ENCODE measurements at places on chromosomes 1 and 21.

DNA sequence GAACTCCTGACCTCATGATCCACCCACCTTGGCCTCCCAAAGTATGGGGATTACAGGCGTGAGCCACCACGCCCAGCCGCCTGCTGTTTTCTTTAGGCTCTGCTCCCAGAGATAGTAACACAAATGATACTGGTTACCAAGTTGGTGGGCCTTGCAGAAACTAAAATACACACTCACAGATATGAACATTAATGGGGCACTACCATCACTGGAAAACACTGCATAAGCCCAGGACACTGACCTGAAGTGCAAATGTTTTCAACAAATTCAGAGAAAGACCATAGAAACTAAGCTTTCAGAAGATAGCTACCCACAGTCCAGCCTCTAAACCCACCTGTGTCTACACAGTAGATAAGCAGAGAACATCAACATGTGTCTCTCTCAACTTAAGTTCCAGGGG lies 180.5 kb downstream of the FCRL5 start:
- DNase-seq, result no peak

DNA sequence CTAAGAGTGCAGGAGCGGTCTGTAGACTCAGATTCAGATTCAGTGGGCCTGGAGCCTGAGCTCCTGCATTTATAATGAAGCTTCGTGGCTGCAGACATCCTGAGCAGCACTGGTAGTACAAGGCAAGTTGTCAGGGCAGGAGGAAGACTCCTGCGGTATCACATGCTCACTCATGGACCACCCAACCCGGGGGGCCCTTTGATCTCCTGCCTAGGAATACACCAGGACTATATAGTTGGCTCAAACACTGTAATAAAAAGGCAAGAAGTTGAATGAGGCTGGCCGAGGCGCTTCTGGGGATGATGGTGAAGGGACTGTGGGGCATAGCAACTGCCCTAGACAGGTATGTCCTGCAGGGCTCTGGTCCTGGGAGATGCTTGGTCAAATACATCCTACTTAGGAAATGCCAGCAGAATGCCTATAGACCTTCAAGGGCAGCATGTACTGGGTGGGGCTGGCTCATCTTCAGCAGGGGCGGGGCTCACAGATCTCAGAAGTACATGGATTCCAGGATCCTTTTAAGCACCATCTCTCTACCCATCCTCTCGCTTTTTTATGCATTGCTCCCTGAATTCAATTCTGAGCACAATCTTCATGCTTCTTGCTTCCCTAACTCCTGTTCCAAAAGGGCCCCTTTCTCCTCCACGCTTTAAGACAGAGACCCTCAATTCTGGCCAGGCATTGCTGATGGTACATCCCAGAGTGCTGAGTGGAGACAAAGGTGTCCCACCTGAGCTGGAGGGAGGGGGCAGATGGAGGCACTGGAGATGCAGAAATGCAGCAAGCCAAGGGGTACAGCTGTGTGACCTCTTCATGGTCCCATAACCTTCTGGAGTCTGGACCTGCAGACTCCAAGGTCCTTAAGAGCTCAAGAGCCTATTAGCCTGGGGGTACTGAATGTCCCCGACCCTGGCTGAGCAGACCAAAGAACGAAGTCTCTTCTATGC lies 2.1 kb upstream of the RAP1GAP start:
- no peak for DNase-seq

- no peak for DNase-seq
These were observed 31.9 kb downstream of the PRDM2 start for GRCh38 chr1:13731897-13732296.

GRCh38 chr1:239311331-239311730 lies 75.0 kb upstream of the CHRM3 start:
- DNase-seq, result no peak

GRCh38 chr21:44939532-44940115 lies at the start of gene SLX9:
TSS of gene SLX9 (plus strand) at chr21:44940029. CDS start at chr21:44940058, 29 bp downstream.
- peak; percentile 59 for DNase-seq

DNA sequence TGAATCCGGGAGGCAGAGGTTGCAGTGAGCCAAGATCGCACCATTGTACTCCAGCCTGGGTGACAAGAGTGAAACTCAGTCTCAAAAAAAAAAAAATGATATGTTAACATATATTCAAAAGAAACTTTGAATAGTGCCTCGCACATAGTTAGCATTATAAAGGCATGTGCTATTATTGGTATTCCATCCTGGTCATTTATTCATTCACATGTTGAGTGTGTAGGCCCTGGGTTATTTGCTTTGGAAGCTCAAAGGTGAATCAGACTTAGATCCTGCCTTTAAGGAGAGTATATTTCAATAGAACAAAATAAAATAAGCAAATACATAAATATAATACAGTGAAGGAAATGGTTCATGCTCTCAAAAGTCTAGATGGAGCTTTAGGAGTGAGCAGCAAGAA lies 13.4 kb downstream of the SLC22A15 start:
- no peak for DNase-seq

DNA sequence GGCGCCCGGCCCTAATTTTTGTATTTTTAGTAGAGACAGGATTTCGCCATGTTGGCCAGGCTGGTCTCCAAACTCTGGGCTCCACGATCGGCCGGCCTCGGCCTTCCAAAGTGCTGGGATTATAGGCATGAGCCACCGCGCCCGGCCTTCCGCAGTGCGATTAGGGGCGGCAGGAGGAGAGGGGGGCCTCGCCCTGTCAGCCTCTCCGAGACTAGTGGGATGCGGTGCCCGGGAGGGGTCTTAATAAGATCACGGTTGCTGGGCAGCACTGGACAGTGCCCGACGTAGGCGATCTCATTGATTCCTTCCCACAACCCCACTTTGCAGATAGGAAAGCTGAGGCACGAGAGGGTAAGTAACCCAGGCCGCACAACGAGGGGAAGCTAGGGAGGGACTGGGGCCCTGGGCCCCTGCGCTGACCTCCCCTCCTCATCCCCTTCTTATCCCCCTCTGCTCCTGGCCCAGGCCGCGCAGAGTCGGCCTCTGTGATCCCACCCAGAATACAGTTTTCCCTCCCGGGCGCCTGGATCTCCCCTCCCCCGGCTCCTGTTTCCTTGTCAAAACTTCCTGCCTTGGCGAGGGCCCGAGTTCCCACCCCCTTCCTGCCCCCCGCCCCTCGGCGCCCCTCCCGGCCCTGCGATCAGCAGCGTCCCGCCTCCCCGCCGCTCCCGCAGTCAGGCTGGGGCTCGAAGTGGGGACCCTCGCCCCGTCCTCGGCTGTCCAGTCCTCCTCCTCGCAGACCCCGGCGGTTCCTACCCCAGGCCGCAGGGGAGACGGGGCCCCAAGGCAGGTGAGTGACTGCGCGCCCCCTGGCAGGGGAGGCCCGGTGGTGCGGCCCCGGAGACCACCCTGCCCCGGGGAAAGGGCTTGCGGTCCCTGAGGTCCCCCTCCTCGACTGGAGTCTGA lies at the start of gene PEAR1:
Gene PEAR1, plus strand, starts transcription at position 671 of the 906 bp plus-strand sequence. CDS start 10,209 bp downstream, outside the sequence.
- DNase-seq, result no peak

- DNase-seq, result no peak
These were observed 124.3 kb downstream of the NOS1AP start for GRCh38 chr1:162193815-162194214.
